HFFc6 (cell line): ENCODE measurements at places on chromosomes 1 and 21.

GRCh38 chr1:85058786-85059185 lies 10.5 kb upstream of the MCOLN3 start:
- DNase-seq = no peak

DNA sequence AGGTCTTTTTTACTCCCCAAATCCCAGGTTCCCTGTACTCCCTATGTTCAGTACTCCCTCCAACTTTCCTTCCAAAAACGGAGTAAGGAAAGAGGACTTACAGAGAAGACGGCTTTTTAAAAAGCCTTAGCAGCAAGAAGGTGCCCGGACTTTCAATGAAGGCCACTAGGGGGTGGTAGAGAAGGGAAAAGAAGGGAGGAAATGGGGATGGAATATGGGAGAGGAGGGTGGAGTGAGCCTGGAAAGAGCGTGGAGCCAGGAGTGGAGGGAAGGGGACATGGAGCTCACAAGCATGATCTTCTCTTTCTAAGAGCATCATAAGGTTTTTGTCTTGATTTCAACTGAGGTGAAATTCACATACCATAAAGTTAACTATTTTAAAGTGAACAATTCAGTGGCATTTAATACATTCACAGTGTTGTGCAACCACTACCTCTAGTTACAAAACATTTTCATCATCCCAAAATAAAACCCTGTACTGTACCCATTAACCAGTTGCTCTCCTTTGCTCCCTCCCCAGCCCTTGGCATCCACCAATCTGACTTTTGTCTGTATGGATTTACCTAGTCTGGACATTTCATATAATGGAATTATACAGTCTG lies 129.9 kb downstream of the ZNF281 start:
- DNase-seq = peak; percentile 36

DNA sequence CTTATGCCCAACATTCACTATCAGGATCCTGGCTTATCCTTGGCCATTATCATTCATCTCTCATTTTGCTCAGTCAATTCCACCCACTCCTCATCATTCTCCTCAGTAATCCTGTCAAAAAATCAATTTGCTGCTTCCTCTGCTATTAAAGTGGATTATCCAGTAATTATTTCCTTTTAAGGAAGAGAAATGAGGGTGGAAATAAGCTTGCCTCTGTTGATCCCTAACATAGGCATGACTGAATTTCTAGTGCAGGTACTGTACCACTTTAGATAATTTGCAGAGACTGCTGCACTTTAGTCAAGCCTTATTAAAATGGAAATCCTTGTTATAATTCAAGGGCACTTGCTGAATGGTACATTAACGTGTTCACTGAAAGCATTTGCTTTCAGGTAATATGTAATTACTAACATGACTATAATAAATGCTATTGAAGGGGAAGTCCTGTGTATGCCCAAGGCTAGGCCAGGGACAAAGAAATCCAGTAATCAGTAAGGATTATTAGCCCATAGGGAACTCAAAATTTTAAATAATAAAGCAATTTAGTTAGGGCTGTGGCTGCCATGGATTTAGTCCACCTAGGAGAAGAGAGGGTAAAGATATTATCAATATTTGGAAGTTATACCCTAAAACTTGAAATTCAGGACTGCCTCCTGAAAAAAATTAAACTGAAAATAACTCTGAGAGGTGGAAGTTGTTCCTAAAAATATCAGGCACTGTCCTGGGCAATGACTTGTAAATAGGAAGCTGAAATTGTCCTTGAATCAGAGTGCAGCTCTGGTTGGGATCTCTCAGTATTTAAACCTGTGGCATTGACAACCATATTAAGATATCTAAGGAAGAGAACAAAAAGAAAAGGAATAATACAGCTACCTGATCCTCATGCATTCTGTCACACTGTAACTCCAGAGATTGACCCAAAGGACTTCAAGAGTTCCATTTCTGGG lies 43.4 kb downstream of the RGS2 start:
- no peak for DNase-seq

DNA sequence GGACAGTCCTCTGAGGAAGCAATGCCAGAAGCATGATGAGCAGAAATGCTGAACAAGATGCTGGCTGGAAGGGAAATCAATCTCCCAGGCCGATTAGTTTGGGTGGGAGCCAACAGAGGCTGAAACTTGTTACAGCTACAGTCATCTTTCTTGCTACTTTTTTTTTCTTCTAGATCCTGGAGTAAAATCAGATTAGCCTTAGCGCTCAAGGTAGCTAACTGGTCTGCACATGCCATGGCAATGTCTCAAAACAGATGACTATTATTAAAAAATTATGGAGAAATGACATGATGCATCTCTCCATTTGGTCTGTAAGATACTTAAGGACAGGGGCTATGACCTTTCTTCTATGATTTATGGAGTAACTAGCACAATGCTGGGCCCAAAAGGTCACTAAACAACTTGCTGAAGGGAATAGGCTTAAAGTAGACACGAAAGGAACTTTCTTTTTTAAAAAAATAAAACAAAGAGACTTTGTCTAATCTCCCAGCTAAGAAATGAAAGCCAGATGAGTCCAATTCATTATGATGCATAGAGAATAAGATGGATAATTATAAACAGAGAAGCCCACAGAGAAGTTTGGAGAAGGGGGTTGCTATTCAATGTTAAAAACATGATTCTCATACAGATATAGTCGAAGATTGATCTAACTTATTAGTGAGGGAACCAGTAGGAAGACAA lies 42.5 kb downstream of the UTP25 start:
- DNase-seq = no peak

- DNase-seq = no peak
Observed at GRCh38 chr21:26423511-26423910, 149.6 kb downstream of the CYYR1 start.

- DNase-seq = no peak
Observed at GRCh38 chr1:2493691-2494322, 17.7 kb downstream of the PLCH2 start.

- DNase-seq = no peak
Observed at GRCh38 chr1:111085676-111086075, 54.2 kb downstream of the DRAM2 start.

GRCh38 chr1:19010503-19010902 lies 54.0 kb upstream of the IFFO2 start:
- no peak for DNase-seq

- no peak for DNase-seq
Observed at GRCh38 chr1:113579256-113580018, 179.8 kb downstream of the PHTF1 start.

- no peak for DNase-seq
Observed at GRCh38 chr1:21668951-21669257, 253 bp downstream of the RAP1GAP start.
